GM06990 (cell line): ENCODE measurements at places on chromosomes 2 and 18.
A peak's percentile ranks its signal among the peaks of the same experiment; 100 is the strongest.

GRCh38 chr2:10762651-10763460 is 41.4 kb downstream of the ATP6V1C2 start:
- DNase-seq = no peak

- DNase-seq = no peak
Measured at GRCh38 chr2:19352946-19353720, 5.3 kb downstream of the OSR1 start.

DNA sequence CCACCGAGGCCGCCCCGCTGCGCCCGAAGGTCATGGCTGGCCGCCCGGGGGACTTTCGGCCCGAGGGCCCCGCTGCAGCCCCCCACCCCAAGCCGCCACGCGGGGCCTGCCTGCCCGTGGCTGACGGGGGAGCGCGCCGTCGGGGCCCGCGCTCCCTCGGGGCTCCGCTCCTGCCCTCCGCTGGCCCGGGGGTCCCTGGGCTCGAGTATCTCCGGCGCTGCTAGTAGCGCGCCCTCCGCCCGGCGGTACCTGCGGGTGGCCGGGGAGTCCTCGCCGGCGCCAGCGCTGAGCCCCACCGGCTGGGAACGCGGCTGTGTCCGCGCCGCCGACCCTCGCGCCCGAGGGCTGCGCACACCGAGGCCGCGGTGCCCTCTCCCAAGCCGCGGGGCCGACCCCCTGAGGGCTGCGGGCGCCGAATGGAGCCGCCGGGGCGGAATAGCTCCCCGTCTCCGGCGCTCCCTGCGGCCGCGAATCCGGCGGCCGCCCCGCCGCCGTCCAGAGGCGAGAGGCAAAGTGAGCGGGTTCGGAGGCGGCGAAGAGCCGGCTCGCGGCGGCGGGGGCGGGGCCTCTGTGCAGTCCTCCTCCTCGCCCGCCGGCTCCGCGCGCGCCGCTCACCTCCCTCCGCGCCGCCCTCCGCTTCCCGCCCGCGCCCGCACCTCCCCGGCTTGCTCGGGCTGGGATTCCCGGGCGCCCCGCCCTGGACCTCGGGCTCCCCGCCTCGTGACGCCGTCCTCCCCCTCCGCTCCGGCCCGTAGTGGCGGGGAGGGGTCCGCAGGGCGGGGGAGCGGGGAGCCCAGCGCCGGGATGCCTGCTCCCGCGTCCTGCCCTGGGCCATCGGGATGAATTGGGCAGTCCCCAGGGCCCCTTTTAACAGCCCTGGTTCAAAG is at the start of gene KCNG3:
TSS of gene KCNG3 (minus strand) at position 515 of the 887 bp plus-strand sequence. CDS start at position 34, 481 bp downstream.
- DNase-seq = peak; percentile 45

GRCh38 chr18:13534631-13535030 is 191.7 kb downstream of the FAM210A start:
- DNase-seq = no peak

DNA sequence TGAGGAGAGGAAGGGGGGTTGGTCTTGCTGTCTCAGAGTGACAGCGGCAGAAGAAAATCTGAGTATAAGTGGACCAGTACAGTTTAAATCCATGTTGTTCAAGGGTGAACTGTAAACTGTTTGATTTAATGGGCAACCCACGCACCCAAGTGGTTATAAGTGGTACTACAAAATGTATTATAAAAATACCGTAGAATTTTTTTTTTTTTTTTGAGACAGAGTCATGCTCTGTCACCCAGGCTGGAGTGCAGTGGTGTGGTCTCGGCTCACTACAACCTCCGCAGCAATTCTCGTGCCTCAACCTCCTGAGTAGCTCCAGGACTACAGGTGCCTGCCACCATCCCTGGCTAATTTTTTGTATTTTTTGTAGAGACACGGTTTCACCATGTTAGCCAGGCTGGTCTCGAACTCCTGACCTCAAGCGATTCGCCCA is 2.1 kb upstream of the CHCHD5 start:
- DNase-seq = no peak

- DNase-seq = no peak
Measured at GRCh38 chr2:191951832-191952231, 104.9 kb upstream of the CAVIN2 start.

GRCh38 chr18:22204996-22205395 is 35.6 kb downstream of the GATA6 start:
- no peak for DNase-seq

- no peak for DNase-seq
Measured at GRCh38 chr2:119860924-119861323, 101.2 kb downstream of the PTPN4 start.

DNA sequence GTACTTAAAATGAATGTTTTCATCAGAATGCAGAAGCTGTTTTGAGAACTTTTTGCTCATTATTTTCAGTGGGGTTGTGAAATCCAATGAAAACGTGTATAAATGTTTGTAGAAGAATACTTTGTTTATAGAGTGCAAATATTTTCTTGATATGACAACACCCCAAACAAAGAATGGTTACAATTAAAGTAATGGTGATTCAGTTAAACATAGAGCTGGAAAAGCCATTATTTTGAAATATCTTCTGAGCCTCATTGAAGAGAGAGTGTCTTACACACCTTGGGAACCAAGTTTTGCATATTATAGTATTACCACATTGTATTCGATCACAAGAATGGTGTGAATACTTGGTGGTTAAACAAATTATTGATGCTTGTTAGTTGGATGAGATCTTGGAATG is 48.7 kb downstream of the SPTBN1 start:
- DNase-seq = no peak

GRCh38 chr2:234898534-234899053 is 53.2 kb upstream of the SH3BP4 start:
- no peak for DNase-seq

- DNase-seq = no peak
Measured at GRCh38 chr18:63144748-63145147, 174.8 kb downstream of the BCL2 start.

DNA sequence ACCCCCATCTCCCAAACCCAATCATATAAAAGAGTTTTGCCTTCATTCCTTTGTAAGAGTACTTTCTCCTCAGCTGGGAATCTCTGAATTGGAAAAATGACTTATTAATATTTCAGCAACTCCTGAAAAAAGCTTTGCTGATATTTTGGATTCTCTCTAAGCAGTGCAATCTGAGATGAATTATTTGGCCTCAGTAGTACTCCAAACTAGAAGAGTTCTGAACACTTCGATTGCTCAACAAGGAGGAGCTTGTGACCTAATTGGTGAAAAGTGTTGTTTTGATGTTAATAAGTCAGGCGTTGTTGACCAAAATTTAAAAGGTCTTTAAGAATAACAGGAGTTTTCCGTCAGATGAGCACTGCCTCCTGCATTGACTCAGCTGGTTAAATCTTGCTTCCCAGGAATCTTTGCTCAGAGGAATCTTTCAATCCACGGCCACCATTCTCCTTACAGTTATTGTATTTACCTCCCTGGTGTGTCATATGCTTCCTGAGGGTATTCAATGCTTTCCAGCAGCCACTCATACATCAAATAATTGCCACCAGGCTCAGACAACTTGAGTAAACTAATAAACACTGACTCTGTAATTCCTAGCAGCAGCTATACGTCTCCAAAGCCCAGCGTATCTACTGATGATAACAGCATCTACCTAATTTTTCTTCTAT is 24.5 kb upstream of the LIPG start:
- no peak for DNase-seq

GRCh38 chr2:196884368-196884767 is 42.1 kb downstream of the PGAP1 start:
- DNase-seq = peak; percentile 26

DNA sequence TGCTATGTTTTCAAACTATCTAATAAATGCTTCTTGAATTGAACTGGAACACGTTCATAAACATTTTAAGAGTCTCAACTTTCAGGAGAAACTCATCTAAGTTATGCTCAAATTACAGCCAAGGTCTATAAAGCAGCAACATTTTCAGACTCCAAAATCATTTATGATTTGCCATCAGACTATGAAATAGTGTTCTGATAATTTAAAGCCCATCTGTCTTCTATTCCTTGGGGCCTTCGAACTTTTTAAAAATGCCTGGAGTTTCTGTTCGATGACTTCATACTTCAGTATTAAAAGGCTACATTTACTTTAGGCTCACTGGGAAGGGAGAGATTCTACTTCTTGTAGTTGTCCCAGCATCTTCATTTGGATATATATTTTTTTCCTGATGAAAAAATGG is 73.6 kb upstream of the NXPH2 start:
- DNase-seq = no peak

- DNase-seq = no peak
Measured at GRCh38 chr2:174605687-174606086, 8.1 kb upstream of the WIPF1 start.

GRCh38 chr2:224890372-224890771 is 151.9 kb downstream of the DOCK10 start:
- no peak for DNase-seq

DNA sequence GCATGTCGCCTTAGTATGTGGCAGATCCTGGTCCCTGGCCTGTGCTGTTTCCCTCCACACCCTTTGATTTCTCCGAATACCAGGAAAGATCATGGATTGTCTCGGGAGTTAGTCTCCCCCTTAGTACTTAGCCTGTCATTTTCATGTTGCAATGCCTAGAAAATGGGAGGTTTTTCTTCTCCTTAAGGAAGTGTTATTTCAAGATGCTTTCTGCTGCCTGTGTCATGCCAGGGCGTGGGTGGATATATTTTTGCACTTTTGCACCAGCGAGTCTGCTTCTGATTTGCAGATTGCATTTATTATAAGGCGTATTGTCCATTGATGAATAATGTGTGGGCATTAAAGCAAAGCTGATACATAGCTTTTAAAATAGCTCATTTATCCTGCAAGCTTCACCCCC is 223.5 kb downstream of the NEDD4L start:
- DNase-seq = no peak

GRCh38 chr2:61658841-61659780 is 121.0 kb upstream of the XPO1 start:
- DNase-seq = peak; percentile 17

GRCh38 chr2:97952357-97952756 is 43.4 kb downstream of the TMEM131 start:
- DNase-seq = no peak

DNA sequence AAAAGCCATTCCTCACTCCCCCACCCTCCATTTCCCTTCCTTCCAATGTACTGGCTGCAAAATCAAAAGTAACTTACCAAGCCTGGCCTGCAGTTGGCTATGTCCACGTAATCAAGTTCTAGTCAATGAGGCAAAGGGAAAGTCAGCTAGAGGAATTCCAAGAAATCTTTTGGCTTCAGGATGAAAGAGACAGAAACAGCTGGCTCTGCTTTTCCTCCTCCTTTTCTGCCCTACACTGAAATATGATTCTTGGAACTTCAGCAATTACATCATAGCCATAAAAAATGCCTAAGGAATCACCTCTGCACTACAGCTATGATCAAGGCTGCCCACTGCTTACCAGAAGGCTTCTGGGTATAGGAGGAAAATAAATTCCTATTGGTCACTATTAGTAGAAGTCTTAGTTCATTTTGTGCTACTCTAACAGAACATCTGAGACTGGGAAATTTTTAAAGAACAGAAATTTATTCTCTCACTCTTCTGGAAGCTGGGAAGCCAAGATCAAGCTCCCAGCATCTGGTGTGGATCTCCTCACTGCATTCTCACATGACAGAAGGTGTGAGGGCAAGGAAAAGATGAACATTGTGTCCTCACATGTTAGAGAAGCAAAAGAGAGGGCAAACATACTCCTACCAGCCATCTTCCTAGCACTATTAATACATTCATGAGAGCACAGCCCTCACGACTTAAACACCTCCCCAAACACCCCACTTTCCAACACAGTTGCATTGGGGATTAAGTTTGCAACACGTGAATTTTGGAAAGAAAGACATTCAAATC is 219.9 kb downstream of the TMX3 start:
- no peak for DNase-seq

DNA sequence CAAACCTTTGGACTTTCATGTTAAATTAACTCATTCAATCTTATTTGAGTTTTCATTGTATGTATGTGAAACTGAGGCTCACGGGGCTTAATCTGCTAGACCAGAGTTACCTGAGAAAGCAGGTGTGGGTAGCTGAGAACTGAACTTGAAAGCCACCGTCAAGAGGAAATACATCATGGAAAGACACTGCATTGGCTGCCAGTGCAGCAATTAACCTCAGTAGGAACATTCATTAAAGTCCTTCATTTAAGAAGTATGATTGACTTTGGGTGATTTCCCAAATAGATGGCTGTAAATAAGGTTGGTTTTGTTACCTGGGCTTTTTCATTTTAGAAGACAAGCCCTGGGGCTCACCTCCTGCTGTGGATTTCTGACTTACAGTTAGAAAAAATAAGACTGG is 36.5 kb upstream of the MGAT5 start:
- no peak for DNase-seq

GRCh38 chr18:45370255-45371010 is 244.8 kb upstream of the SLC14A2 start:
- no peak for DNase-seq

GRCh38 chr18:56455141-56455540 is 183.3 kb downstream of the TXNL1 start:
- DNase-seq = no peak

DNA sequence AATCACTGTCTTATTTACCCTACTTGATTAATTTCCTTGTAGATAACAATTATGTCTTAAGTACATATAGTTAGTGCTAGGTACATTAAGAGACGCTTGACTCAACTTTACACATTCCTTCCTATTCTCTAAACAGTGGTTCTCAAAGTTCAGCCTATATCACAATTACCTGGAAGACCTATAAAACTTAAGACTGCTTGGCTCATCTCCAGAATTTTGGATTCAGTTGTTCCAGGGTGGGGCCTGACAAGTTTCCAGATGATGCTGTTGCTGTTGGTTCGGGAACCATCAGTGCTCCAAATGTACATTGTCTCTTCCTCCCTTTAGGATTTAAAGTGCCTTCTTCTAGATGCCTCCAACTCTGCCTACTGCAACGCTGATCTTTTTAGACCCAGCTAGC is 4.0 kb downstream of the PPP3R1 start:
- no peak for DNase-seq

GRCh38 chr18:41767960-41768359 is 187.1 kb upstream of the PIK3C3 start:
- no peak for DNase-seq

DNA sequence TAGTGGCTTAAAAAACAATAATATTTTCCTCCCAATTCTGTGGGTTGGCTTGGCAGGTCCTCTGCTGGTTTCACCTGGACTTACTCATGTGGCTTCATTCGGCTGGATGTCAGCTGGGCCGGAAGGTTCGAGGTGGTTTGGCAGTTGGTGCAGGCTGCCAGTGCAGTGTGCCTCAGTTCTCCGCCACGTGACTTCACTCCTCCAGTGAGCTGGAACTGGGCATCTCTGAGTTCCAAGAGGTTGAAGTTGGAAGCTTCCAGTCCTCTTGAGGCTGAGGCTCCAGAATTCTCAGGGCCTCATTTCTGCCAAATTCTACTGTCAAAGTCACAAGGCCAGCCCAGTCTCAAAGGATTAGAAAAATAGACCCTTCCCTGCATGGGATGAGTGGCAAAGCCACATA is 83.4 kb upstream of the B3GNT7 start:
- no peak for DNase-seq
